ENCODE measurements at places on chromosomes 12 and 14.
A peak's percentile ranks its signal among the peaks of the same experiment; 100 is the strongest.

DNA sequence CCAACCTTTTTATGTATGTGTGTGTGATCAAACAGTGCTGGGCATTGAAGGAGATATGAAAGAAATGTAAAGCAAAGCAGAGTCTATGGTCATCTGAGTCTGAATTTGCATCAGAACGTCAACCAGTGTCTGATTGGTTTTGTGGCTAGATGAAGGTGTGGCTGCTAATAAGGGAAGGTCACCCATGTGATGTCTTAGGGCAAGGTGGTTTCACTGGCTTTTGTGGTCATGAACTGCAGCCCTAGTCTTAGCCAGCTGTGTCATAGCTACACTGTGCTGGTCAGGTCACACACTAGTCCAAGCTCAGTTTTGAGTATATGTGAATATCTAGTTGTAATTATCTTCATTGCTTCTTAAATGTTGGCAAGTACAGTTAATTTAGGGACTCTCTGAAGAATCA, 105.8 kb downstream of the TGFB3 start:
- no peak for DNase-seq

GRCh38 chr14:99164712-99165111, 107.3 kb downstream of the BCL11B start:
- DNase-seq = no peak

- no peak for DNase-seq
Observed at GRCh38 chr12:132219323-132219722, 75.1 kb downstream of the NOC4L start.

- no peak for DNase-seq
Observed at GRCh38 chr14:97074456-97074855, 277.3 kb downstream of the VRK1 start.

DNA sequence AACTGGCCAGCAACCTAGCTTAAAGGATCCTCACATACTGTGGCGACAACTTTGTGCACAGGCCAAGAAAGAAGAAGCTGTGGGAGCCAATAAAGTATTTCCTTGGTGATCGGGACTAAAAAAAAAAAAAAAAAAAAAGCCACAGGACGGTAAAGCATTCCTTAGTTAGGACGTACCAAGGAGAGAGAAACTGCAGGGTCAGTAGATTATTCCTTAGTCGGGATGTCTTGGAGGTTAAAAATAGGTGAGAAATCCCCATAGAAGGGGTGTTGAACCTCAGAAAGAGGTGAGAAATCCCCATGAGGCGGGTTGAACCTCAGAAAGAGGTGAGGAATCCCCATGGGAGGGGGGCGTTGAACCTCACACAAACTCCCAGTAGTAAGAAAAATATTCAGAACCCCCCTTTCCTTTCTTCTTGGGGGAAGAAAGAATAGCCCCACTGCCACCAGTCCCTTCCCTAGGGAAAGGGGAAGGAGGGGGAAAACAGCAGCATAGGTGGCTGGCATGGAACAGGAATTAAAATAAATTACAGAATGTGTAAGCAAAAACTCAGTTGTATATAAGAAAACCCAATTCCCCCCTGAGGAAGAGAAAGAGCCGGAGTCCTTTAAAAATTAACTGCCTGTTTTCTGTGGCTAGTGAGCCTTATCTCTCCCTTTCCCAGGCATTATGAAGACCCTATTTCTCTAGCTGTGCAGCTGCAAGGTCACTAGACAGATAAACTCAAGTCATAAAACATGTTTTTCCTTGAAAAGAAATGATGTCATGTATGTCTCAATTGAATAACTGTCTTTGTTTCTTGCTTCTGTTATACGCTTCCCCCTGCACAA, 26.8 kb downstream of the KLRK1 start:
- peak; percentile 32 for DNase-seq

- peak; percentile 63 for DNase-seq
Observed at GRCh38 chr12:116697305-116697704, 40.6 kb downstream of the SPRING1 start.

DNA sequence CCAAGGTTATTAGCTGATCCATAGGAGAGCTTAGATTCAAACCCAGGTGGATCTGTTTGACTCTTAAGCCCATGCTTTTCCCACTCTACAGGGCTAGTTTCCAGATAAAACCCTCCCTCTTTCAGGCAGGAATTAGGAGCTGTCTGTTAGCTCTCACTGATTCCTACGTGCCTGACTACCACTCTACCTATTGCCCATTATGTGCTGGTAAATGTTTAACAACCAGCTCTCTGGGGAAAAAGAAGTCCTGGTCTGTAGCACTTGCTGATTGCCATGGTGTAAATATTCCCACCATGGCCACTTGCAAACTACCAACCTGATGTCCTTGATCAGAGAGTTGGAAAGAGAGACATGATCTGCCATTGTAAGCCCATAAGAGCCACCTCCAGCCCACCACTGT, 65.5 kb upstream of the BDKRB2 start:
- no peak for DNase-seq

GRCh38 chr12:113515082-113515856, 43.6 kb upstream of the LHX5 start:
- no peak for DNase-seq

DNA sequence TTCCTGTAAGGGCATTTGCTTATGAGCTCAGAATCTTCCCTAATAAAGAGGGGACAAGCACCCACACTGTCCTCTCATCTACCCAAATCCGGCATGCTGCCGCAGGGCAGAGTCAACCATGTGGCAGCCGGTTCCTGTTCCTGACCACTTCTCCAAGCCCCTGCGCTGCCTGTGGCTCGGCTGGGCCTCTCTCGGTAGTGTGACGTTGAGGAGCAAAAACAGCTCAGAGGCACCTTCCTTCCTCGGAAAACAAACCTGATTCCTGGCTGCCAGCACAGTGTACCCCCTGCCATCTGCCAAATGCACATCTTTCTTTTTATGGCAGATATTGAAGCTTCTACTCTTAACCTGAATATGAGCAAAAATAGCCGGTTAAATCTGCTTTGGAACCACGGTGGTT, 50.5 kb downstream of the CFAP251 start:
- peak; percentile 76 for DNase-seq

DNA sequence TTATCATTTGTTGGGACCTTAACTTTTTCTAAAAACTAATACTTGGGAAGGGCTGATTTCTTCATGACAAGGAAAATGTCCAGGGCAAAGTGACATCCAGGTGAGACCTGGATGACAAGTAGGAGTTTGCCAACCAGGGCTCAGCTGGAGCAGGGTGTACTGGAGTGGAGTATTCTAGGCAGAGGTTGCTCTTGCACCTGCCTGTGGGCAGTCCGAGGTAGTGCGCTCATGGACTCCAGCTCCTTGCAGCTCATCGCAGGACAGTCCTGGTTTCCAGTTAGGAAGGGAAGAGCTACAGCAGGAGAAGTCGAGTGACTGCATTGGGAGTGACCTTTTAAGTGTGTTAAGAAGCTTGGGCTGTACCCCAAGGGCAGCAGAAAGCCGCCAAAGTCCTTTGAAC, 175.9 kb downstream of the PELI2 start:
- no peak for DNase-seq

DNA sequence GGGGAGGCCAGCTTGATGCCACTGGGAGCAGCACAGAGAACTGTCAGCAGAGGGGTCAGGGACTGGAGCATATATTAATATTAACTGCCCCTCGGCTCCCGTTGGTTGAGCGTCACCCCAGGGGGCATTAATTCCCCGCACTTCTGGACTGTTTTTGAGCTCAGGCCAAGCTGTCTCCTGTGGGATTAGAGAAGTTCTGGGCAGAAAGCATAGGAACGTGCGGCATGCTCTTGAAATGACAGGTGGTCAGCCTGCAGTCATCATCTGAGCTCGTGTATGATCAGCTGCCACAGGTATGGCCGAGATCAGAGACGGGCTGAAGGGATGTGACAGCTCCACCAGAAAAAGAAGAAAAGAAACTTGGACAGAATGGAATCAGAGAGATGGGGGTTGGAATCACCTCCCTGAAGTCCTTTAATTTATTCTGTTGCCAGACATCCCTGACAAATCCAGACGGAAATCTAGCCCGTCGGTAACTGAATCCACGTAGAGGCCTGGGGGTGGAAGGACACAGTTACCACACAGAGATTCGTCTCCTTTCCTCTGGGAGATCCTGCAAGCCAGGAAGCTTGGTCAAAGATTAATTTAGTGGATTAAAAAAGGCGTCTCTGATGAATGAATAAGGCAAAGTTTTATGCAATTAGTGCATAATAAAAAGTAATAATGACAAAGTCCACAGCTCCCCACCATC, 23.6 kb downstream of the NR1H4 start:
- DNase-seq = no peak

- DNase-seq = peak; percentile 28
Observed at GRCh38 chr12:62123721-62124203, 136.4 kb upstream of the USP15 start.

DNA sequence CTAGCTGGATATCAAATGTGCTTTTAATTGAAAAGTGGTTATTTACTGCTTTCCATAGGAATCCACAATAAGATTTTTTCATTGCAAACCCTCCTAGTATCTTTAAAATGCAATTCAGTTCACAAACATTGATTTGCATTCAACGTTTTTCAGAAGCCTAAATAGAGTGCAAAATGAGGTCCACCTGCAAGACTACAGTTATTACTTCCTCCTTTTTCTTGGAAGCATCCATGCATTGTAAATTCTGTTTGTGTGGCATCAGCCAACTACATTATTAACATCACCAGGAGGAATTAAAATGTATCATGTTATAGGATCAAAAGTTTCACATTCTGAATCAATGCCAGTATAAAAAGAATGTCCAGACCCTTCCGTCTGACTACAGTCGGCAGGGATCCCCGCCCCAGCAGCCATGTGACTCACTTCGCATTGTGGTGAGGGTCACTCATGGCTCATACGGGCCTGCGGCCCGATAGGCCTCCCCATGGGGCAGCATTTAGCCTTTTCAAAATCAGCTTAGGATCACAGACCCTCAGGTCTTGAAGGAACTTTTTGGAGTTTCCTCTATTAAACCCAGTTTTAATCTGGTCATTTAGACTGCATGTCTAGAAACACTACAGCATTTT, 46.3 kb downstream of the NTF3 start:
- no peak for DNase-seq

DNA sequence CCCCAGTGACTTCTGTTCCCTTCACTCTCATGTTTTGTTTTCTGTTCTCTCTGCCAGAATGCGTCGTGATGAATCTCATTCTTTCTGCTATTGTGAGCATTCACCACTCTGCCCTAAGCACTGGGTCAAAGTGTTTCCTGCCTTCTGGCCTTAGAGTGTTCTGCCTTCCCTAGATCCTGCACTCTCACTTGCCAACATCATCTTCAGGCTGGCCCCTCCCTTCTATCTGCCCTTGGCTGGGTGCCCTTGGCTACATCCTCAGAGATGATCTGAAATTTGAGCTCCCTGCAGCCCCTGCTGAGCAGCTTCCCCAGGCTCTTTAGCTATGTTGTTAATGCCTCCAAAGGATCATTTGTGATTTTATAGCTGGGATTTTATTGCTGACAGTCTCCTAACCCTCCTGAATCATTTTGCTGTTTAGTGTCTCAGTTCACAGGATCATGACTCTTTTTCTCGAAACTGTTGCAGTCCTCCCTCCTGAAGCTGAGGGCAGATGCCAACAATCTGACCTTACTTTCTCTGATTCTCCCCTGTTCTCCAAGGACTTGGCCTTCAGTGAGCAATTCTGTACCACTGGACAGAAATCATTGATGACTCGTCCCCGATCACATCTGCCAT, 4.5 kb downstream of the DHRS2 start:
- DNase-seq = no peak

GRCh38 chr12:47991106-47992061, 12.9 kb downstream of the COL2A1 start:
- no peak for DNase-seq

DNA sequence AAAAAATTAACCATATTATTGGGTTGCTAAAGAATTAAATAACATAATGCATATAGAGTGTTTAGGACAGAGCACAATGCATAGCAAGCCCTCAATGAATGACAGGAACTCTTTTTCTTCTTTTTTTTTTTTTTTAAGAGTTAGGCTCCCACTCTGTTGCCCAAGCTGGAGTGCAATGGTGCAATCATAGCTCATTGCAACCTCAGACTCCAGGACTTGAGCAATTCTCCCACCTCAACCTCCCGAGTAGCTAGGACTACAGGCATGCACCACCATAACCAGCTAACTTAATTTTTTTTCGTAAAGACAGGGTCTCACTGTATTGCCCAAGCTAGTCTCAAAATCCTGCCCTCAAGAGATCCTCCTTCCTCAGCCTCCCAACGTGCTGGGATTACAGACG, 20.5 kb upstream of the MTERF2 start:
- DNase-seq = no peak

GRCh38 chr12:1576410-1577241, 17.8 kb downstream of the FBXL14 start:
- DNase-seq = no peak

DNA sequence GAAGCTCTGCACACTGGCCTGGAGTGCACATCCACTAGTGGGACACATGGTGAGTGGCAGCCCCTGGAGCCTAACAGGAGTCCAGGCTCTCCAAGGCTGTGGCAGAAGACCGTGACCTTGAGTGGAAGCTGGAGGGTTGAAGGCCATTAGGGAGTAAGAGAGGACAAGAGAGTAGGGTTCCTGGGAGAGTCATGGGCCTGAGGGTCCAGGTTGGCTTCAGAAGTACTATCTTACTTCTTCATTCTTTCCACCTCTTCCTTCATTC, 406 bp downstream of the IL23A start:
- DNase-seq = no peak

GRCh38 chr12:57724936-57725740, 13.4 kb downstream of the AGAP2 start:
- DNase-seq = no peak

- DNase-seq = no peak
Observed at GRCh38 chr12:6902448-6902847, 2.2 kb upstream of the LRRC23 start.

DNA sequence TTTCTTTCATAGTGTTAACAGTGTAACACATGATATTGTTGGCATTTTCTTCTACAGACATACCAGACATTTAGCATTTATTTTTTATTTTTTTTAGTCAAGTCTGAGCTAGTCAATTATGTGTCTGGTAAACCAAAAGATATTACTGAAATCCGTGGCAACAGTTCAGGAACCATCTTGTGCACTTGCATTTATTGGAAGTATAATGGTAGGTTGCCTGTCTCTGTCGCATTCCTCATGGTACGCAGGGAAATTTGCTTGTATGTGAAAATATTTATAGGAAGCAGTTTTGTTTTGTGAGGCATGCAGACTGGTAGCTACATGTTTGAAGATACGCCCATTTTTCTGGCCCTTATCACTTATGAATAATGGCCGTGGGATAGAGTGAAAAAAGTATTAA, 186.1 kb upstream of the SLC38A2 start:
- DNase-seq = no peak

GRCh38 chr12:1696800-1697199, 5.9 kb downstream of the ADIPOR2 start:
- DNase-seq = no peak
